Kidney capillary endothelial cell (primary cell): ENCODE measurements at places on chromosomes 13 and 19.
A peak's percentile ranks its signal among the peaks of the same experiment; 100 is the strongest.

GRCh38 chr19:29379257-29380021 lies 146.4 kb upstream of the VSTM2B start:
- DNase-seq: no peak

DNA sequence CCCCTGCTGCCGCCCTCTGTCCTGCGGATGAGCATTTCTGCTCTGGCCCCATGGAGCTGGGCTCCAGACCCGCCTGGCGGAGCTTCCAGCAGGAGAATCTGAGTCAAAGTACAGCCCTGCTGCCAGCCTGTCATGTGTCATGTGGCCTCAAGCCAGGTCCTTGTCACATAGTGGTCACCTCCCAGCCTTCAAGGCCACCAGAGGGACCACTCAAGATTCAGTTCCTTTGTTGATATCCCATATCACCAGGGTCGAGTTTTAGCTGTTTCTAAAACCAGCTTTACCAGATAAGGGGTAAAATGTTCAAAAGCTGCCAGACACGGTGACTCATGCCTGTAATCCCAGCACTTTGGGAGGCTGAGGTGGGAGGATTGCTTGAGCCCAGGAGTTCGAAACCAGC lies 13.4 kb downstream of the THOP1 start:
- no peak for DNase-seq

GRCh38 chr13:73189362-73189761 lies 130.6 kb downstream of the KLF5 start:
- no peak for DNase-seq

GRCh38 chr13:23007426-23007825 lies 173.4 kb upstream of the SGCG start:
- DNase-seq: no peak

- DNase-seq: peak; percentile 40
Measured at GRCh38 chr13:77511552-77511951, 24.0 kb upstream of the SCEL start.

- DNase-seq: peak; percentile 83
Measured at GRCh38 chr19:52991484-52991883, 22.2 kb upstream of the ERVV-1 start.

DNA sequence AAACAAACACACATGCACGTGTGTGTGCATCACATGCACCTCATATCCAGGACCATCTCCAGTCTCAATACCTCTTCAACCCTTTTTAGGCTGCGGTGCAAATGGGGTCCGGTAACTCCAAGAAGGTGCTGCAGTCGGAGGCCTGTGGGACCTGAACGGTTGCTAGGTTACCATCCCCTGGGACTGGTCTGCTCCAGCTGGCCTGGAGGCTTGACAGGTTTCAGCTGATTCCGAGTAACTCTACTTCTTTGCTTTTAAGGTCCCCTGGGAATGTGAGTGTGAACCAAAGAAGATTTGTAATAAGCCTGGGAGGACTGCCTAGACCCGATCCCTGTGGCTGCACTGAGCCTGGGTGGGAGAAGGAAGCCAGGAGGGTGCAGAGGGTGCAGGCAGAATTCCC lies 117.5 kb downstream of the CCNA1 start:
- no peak for DNase-seq

- DNase-seq: no peak
Measured at GRCh38 chr13:93687261-93687660, 460.7 kb downstream of the GPC6 start.

GRCh38 chr13:51887468-51887867 lies 25.7 kb downstream of the CCDC70 start:
- DNase-seq: no peak

DNA sequence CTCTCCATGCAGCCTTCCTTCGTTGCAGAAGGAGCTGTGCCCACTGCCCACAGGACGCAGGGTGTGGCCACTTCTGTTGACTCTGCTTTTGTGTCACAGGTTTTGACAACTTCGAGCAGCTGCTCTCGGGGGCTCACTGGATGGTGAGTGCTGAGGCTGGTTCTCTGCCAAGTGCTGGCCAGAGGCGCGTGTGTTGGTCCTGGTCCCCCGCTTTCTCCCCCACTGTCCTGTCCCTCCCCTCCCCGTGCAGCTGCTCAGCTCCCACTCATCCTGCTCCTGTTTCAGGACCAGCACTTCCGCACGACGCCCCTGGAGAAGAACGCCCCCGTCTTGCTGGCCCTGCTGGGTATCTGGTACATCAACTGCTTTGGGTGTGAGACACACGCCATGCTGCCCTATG lies 10.6 kb upstream of the PDCD2L start:
- DNase-seq: no peak

- no peak for DNase-seq
Measured at GRCh38 chr13:98853771-98854221, 101.3 kb upstream of the SLC15A1 start.

DNA sequence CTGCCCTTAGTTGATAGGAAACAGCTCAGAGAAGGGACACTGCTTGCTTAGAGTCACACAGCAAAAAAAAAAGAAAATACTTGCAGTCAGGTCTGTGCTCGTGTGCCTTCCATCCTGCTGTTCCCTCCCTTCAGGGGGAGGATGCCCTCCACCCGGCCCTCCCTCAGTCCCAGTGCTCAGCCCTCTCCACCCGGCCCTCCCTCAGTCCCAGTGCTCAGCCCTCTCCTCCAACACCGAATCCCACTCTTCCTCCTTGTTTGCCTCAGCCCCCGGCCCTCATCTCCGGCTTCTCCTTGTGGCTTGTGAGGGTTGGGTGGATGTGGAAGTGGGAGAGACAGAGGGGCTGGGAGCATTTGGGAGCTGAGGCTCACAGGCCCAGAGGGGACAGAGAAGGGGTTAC lies 5.8 kb downstream of the TFPT start:
- DNase-seq: no peak

- no peak for DNase-seq
Measured at GRCh38 chr13:110405597-110406450, 98.7 kb downstream of the COL4A2 start.

DNA sequence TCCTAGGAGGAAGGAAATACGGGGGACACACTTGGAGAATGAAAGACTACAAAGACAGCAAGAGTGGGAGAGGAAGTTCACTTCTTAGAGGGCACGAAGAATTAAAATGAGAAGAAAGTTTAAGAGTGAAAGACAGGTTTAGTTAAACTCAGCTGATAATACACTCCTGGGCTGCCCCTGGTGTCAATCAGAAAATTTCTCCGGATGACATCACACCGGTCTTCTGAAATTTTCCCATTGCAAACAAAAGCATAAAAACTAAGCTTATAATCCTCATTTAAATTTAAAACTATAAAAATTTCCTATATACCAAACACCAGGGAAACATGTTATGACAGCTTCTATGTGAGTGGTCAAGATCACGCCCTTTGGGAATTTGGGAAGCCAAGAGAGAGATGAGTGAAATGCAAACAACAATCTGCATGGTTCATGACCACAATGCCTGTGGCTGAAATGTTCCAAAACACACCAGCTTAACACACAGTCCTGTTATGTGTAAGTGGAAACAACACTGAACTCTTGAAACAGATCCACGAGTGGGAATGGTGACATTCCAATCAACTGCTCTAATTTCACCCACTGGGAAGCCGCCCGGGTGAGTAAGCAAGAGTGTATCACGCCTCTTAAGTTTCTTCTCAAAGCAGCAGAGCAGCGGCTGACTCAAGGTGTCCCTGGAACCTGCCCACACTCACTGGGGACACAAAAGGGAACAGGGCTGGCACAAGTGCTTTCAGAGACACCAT lies 49.0 kb downstream of the BRD4 start:
- DNase-seq: no peak

DNA sequence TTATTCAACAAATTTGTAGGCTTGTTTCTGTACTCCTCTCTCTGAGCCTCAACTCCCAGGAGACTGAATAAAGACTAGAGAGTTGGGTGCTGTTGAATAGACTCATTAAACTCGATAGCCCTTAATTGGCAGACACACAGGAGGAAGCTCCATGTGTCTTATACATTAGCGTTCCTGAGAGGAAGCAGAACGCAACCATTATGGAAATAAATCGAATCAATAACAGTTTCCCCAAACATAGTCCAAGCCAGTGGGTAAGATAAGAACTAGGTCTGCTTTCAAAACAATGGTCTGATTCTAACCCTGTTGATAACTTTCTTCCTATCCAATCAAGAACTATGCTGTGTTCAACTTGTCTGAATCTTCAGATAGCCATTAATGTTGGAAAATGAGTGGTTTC lies 118.1 kb upstream of the FNDC3A start:
- no peak for DNase-seq

DNA sequence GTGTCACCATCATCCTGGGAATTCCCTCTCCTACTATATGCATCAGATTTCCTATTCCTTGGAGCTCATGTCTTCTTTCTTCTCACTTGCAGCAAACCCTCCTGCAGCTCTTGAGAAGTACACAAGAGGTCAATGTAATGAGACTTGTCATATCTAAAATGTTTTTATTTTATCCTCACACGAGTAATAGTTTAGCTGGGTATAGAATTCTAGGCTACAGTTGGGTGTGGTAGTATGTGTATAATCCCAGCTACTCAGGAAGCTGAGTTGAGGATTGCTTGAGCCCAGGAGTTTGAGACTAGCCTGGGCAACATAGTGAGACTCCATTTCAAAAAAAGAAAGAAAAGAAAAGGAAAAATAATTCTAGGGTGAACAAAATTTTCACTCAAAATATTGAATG lies 24.4 kb downstream of the EEF1AKMT1 start:
- no peak for DNase-seq

DNA sequence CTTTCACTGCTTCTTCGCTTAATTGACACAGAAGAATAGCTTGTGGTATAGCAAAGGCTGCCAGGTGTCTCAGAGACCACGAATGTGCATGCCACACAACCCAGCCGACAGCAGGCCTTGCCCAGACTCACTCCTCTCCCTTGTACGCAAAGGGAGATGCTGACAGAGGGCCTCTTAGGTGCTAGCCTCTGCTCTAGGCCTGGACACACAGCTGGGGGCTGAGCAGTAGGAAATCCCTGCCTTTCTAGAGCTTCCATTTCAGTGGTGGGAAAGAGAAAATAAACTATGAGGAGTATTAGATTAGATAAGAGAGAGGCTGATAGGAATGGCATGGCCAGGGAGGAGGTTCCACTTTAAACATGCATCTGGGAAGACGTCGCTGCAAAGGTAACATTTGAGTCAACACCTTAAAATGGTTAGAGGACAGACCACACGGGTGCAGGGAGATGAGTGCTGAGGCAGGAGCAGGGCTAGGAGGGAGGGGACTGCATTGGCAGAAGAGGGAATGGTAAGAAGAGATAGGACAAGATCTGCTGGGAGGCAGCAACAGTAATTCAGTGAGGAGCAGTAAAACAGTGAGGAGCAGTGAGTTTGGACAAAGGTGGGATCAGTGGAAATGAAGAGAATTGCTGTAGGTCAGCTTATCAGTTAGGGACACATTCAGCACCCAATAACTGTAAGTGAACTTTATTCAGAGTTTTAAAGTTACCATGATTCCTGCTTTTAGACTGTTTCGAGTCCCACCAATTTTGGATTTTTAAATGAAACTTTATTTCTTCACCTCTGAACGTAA lies 100.0 kb downstream of the RNF17 start:
- no peak for DNase-seq

GRCh38 chr13:48801255-48801654 lies 147.5 kb downstream of the CYSLTR2 start:
- DNase-seq: no peak

DNA sequence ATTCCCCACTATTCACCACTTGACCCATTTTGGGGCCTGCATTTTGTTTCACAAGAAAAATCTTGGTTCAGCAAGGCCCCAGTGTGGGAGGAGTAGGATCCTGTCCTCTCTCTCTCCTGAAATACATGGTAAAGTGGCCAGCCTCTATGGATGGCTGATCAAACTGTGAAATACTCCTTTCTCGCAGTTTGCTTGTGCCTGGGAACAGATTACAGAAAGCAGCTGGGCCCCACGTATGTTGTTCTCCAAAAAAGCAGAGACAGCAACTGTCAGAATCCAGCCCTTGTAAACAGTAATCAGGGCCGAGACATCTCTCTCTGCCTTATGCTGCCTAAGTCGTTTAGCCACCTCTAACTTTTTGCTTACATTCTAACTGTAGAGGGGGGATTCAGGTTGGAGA lies 61.0 kb upstream of the RAP2A start:
- DNase-seq: no peak

GRCh38 chr19:1089891-1090290 lies 5.3 kb downstream of the POLR2E start:
- DNase-seq: no peak

- DNase-seq: no peak
Measured at GRCh38 chr19:7386308-7386707, 37.6 kb downstream of the ARHGEF18 start.

- no peak for DNase-seq
Measured at GRCh38 chr13:83825676-83826075, 56.6 kb downstream of the SLITRK1 start.

DNA sequence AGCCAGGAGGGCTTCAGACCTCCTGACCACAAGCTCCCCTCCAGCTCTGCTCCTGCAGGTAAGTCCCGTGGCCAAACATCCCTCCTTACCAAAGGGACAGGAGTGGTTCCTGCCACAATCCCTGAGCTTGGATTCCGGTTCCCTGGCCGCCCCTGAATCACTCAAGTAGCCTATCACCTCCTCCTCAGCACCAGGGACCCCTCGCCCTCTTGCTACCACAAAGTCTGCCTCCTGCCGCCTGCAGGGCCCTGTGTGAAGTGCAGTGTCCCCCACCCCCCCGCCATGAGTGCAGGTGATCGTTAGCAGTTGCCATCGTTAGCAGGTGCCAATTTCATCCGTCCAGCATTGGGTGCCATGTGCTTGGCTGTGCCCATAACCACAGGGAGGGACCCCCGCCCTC lies 40.8 kb upstream of the RANBP3 start:
- no peak for DNase-seq

DNA sequence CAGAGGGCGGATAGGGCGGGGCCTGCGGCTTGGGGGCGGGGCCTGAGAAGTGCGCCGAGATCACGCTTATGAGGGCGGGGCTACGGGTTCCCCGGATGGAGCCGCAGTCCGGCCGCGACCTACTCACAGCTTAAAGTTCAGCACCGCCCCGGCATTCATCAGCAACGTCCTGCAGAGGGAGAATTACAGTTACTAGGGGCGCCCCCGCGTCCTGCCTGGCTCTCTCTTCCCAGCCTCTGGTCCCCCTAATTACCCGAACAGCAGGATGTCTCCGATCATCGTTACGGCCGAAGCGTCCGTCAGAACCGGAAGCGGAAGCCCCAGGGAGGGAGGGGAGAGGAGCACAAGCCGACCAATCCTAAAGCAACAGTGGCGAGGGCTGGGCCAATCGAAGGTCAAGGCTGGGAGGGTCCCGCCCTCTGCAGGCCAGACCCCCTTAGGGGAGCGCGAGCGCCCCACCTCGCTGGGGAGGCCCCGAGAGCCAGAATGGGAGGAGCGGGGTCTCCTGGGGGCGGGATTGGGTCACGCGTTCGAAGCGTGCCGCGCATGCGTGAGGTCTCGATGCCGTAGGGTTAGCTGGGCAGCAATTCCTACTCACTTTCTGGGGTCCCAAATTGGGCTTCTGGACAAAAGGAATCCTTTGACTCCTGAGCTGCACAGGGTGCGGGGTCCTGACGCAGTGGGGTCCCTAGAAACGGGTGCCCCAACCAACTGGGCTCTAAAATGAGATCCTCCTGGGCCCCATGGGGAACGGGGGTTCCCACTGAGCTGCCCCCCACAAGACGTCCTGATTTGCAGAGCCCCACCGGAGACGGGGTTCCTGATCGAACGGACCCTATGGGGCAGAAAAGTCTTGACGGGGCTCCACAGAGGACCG lies at the start of gene SMIM7:
Gene SMIM7 (minus strand): TSS at position 313 of the 877 bp plus-strand sequence. CDS start 34 bp downstream, at position 279.
- peak; percentile 99 for DNase-seq
